H4 (cell line): ENCODE measurements at places on chromosomes 11 and 22. TPM values are rescaled to one million over a fixed set of nuclear protein-coding genes. Genes with fewer than 3 reads are reported as not detected.

ELFN2 gene
- total RNA-seq: 0.29 and 0.41 TPM in 2 replicates

- peak; percentile 57 for DNase-seq
These were observed 25.5 kb downstream of the NNMT start for GRCh38 chr11:114321621-114322257.

OR52E8 gene
- not detected in 2 replicates for total RNA-seq

DNA sequence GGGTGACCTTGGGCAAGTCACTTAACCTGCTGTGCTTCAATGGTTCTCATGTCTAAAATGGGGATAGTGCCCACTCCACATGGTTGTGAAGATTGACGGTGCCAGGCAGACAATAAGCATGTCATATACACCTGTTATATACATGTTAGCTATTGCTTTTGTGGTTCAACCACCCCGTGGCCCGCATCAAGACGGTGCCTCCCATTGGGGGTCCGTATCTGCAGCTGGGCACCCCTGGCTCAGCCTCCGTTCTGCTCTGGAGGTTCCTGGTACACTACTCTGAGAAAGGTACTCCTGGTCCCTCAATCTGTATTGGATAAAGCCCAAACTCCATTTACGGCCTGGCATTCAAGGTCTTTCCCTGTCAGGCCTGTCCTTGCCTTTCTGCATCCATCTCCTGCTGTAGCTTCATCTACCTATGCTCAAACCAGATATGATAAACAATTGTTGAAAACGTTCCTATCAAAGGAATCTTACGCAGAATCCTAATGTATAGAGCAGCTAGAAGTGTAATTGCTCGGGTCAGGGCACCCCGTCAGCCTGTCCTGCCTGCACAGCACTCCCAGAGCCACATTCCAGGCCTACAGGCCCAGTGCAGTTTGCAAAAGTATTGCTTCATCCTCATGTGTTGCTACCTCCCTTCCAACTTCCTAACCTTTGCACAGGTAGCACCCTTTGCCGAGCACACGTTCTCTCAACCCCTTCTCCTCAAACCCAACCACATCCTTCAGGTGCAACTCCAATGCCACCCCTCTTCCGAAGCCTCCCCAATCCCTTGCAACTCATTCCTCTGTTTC lies 194.9 kb downstream of the BCR start:
- no peak for DNase-seq

DNA sequence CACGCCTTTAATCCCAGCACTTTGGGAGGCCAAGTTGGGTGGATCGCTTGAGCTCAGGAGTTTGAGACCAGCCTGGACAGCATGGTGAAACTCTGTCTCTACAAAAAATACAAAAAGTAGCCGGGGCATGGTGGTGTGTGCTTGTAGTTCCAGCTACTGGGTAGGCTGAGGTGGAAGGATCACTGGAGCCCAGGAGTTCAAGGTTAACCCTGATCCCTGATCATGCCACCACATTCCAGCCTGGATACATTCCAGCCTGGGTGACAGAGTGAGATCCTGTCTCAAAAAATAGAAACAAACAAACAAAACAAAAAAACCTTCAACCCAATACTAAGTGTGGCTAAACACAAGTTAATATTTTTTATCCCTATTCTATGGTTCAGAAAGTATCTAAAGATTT lies 66.4 kb upstream of the CLNS1A start:
- DNase-seq: no peak

PKNOX2 gene
- 0.04 and 0.10 TPM in 2 replicates for total RNA-seq

- no peak for DNase-seq
These were observed 42.7 kb downstream of the GDPD5 start for GRCh38 chr11:75482931-75483469.

TBX1 gene
- total RNA-seq: not detected in 2 replicates

MFNG gene
- total RNA-seq: 0.08 TPM in 1 of 2 replicates, not detected in the other

GRCh38 chr11:124174001-124174583 lies 9.1 kb upstream of the OR10D3 start:
- peak; percentile 86 for DNase-seq

- DNase-seq: no peak
These were observed 29.8 kb downstream of the DUSP8 start for GRCh38 chr11:1542267-1542666.

- no peak for DNase-seq
These were observed 4.1 kb upstream of the C11orf24 start for GRCh38 chr11:68275721-68276507.

GRCh38 chr11:66325263-66325671 lies 8.4 kb upstream of the CD248 start:
- no peak for DNase-seq

GRCh38 chr11:26106726-26107125 lies 225.2 kb upstream of the ANO3 start:
- no peak for DNase-seq

DNA sequence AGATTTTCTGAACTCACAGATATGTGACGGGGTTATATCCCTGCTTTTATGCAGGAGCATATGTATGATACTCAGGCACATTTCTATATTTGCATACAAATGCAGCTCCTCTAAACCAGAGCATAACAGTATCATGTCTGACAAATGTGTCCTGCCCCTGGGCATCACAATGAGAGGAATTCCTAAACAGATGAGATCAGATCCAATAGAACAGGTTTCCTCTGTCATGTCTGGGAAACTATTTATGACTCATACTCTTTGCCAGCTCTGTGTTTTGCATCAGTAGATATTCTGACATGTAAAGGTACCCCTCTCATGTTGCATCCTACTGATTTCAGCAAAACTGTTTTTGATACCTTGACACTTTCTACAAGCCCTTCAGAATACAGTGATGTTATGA lies 29.4 kb downstream of the SYT9 start:
- peak; percentile 10 for DNase-seq

- DNase-seq: no peak
These were observed 84.9 kb downstream of the ME3 start for GRCh38 chr11:86587264-86588193.

MMP10 gene
- total RNA-seq: 0.33 TPM in 1 of 2 replicates, not detected in the other

DNA sequence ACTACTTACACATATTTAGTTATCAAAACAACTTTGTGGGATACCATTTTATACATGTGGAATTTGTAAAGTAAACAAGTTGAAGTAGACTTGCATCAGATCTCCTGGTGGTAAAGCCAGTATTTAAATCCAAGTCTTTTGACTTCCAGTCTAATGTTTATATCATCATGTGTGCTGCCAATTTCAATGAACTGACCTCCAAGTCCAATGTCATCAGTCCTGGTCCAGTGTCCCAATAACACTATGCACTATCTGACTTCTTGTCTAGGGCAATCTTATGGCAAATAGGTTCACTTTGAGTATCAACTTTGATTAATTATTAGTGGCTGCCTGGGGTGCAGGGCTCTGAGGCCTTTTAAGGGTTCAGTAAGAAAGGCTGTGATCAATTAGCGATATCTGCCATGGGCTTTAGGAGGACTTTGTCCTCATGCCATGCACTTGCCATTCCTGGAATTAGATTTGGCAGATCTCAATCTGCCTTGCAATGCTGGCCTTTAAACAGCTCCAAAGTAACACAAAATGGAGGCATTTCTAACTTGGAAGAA lies 9.6 kb upstream of the PTS start:
- peak; percentile 36 for DNase-seq

- no peak for DNase-seq
These were observed 325.5 kb downstream of the CADM1 start for GRCh38 chr11:115178705-115179104.

TXNRD2 gene
- 7.5 and 9.1 TPM in 2 replicates for total RNA-seq

C11orf91 gene
- total RNA-seq: not detected in 2 replicates

HEPN1 gene
- not detected in 2 replicates for total RNA-seq

DNA sequence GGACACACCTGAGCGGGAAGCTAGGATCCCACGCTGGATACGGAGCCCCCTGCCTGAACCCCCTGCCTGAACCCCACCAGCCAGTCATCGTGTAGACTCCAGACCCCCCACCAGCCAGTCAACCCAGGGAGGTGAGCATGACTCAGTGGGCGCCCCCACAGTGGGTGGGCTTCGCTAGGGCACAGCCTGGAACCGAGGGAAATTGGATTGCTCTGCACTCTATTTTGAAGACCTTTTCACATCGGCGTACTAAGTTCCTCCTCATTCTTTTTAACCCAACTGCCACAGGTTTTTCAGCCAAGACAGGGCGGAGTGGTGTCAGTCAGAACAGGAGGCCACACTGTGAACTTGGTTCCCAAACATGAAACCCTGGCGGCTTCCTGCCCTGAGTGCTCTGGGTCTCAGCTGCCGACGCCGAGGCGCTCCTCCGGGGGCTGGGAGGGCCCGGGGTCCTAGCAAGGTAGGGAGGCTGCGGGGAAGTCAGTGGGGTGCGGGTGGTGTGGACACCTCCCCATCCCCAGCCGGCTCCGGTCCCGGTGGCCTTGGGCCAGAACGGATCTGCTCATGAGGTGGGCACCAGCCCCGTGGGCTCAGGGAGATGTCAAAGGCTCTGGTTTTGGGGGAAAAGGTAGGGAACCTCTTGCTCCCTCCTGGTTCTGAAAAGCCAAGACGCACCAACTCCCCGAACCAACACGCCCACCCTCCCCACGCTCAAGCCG lies 57.0 kb downstream of the BRD1 start:
- no peak for DNase-seq

DSCAML1 gene
- not detected in 2 replicates for total RNA-seq

GRCh38 chr11:10561947-10562346 lies 6.5 kb downstream of the LYVE1 start:
- DNase-seq: no peak

DNA sequence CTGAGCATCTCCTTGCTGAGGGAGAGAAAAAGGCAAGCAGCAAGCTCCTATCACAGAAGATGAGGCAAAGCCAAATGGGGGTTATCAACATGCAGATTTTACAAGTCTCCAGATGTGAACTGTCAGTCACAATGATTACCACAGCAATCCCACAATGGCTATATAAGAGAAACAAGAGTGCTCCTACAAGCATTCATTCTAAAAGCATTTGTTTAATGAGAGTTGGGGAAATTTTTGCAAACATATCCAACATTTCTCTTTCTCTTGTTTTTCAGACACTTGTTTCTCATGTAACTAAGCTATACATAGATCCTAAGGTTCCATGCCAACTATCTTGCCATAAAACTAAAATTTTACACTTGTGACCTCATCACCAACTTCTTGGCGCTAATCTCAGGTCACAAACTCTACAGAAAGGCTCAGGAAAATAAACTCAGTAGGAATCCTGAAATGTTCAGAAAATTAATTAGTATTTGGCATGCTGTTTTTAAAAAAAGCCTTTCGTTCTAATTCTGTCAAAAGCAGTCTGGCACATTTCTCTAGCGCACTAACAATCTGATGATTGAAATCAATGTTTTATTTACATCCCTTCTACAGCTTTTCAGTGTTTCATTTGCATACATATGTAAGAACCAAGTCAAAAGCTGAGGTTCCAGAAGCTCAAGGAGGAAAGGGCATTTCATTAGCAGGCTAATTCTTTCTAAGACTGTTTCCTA lies 199.5 kb downstream of the TTC28 start:
- no peak for DNase-seq

- no peak for DNase-seq
These were observed 142.2 kb upstream of the SESN3 start for GRCh38 chr11:95373241-95373640.

GRCh38 chr11:35241083-35241482 lies 102.1 kb downstream of the CD44 start:
- no peak for DNase-seq

GRCh38 chr22:44049486-44050231 lies 25.6 kb downstream of the PARVB start:
- no peak for DNase-seq

GRCh38 chr11:62652161-62653006 lies 718 bp downstream of the INTS5 start:
- DNase-seq: no peak

DNA sequence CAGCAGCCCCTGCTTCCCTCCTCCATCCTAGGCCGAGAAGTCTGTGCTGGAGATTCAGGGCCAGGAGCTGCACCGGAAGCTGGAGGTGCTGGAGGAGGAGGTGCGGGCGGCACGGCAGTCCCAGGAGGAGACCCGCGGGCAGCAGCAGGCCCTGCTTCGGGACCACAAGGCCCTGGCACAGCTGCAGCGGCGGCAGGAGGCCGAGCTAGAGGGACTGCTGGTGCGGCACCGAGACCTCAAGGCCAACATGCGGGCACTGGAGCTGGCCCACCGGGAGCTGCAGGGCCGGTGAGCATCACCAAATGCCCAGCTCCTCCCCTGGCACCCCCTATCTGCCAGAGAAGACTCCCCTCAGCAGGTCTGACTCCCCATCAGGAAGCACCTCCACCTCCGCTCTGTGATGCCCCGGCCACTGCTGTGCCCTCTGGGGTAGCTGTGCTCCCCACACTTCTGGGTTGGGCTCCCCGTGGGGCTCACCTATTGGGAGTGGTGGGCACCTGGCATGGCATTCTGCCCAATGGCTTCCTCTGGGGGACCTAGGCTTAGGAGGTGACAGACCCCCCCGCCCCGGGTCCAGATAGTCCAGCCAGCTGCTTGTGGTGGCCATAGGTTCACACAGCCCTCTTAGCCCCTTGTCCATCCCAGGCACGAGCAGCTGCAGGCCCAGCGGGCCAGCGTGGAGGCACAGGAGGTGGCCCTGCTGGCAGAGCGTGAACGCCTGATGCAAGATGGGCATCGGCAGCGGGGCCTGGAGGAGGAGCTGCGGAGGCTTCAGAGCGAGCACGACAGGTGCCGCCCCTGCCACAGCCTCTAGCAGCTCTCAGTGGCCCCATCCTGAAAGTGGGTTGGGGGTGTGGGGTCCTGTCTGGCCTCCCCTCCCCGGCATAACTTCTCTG lies 6.6 kb upstream of the RPS6KA4 start:
- DNase-seq: no peak

- DNase-seq: no peak
These were observed 9.0 kb downstream of the USP2 start for GRCh38 chr11:119372260-119373058.

DNA sequence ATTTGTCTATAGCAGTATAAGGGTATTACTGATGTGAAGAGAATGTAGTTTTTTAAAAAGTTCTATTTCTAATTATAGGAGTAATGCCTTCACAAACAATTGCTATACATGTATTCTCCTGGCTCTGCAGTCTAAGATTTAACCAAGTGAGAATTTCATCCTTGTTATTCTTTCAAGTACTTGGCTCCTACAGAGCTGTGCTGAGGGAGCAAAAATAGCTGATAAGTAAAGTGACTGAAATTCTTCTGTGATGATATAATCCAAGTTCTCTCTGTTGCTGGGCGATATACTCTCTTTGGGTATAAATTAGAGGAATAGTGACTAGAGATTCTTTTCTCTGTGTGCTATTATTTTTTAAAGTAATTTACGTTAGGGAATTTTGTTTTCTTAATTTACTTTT lies 68.0 kb downstream of the PGR start:
- DNase-seq: no peak

DNA sequence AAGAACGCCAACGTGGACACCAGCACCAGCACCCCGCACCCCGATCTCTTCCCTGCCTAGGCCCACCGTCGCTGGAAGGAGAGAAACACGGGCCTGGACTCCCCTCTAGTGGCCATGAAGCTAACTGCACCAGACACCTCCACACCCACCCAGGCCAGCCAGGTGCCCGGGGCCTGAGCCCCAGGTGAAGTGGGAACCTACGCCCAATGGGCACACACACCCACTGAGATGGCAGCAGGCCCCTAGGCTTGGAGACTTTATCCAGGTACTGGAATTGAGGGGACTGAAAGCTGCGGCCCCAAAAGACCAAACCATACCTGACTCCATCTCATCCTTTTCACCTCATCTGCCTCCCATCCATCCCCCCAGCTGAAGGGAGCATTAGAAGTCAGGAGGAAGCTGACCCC lies 81.0 kb downstream of the BUD13 start:
- DNase-seq: no peak

- DNase-seq: no peak
These were observed 21.5 kb upstream of the CECR2 start for GRCh38 chr22:17347724-17348123.

CARNS1 gene
- total RNA-seq: not detected in 2 replicates

VPS51 gene
- total RNA-seq: 68.7 and 134 TPM in 2 replicates
